Activated B cell treated with CpG ODN at 0.5 μM for 24 hours (primary cell): ENCODE measurements at places on chromosomes 5 and 9. TPM values are rescaled to one million over a fixed set of nuclear protein-coding genes. Genes with fewer than 3 reads are reported as not detected.

Gene GRM6
- not detected in 2 replicates for total RNA-seq

- no peak for DNase-seq
Measured at GRCh38 chr5:151162776-151163175, 5.2 kb upstream of the ANXA6 start.

DNA sequence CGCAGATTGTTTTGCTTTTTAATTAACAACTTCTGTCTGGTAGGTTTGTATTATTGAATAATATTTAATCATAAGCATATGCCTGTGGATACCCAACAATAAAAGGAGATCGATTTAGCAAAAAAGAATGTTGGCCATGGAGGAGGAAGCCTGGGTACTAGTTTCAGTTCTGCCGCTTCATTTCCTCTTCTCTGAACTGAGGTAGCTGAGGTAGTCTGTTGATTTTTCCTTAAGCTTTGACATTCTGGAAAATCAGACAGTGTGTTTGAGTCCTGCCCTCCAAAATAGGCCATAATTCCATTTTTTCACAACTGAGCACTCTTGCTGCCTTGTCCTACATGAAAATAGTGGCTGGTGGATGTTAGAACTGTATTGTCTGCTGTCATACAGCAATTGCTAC, 6.0 kb upstream of the GPR21 start:
- no peak for DNase-seq

DNA sequence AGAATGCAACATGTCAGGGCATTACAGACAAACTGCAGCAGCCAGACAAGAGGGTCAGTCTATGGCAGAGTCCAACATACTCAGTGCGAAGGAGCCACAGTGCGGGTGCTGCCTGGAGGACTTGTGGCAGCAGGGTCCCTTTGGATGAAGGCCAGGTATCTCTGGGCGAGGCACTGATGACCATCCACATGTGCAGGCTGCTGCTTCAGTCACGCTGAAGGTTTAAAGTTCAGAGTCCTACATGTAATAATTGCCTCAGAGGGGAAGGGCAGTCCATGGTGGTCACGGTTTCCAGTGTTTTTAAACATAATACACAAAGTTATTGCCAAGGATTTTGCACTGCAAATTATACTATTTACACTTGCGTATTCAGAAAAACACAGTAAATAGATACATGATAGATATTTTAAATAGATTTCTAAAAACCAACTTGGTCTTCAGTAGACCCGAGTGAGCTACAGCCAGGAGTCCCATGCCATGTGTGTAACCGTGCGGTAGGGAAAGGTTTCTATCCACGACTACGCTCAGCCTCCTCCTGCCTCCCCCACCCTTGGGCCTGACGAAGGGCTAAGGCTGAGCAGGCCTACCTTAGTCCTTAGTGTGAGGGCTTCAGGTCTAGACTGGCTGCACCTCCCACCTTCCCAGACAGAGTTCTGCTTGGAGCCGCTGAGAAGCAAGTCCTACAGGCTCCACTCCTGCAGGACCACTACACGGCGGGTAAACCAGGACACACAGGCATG, 76.2 kb downstream of the GPR21 start:
- DNase-seq, result no peak

DNA sequence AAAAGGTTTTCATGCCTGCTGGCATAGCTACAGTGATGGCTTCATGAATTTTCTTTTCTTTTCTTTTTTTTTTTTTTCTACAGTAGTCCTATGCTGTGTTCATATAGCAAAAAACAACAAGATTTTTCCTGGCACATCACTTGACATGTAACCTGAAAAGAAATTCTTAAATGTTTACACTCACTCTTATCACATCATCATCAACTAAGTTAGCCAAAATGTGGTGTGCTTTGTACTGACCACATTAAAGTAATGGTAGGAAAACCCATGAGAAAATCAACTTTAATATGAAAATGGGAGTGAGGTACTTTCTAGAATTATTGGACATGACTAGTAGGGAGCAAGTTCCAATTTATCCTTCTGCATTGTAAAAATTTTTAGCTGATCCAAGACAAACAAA, 146.7 kb downstream of the SSBP2 start:
- DNase-seq, result no peak

DNA sequence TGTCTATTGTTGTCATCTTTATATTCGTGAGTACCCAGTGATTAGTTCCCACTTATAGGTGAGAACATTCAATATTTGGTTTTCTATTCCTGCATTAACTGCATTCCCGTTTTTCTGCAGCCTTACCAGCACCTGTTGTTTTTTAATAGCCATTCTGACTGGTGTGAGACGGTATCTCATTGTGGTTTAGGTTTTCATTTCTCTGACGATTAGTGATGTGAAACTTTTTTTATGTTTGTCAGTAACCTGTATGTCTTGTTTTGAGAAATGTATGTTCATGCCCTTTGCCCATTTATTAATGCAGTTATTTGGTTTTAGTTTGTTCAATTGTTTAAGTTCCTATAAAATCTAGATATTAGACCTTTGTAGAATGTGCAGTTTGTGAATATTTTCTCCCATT, 546.0 kb upstream of the RORB start:
- DNase-seq, result no peak

Gene NRG2
- 0.07 TPM in 1 of 2 replicates, not detected in the other for total RNA-seq

DNA sequence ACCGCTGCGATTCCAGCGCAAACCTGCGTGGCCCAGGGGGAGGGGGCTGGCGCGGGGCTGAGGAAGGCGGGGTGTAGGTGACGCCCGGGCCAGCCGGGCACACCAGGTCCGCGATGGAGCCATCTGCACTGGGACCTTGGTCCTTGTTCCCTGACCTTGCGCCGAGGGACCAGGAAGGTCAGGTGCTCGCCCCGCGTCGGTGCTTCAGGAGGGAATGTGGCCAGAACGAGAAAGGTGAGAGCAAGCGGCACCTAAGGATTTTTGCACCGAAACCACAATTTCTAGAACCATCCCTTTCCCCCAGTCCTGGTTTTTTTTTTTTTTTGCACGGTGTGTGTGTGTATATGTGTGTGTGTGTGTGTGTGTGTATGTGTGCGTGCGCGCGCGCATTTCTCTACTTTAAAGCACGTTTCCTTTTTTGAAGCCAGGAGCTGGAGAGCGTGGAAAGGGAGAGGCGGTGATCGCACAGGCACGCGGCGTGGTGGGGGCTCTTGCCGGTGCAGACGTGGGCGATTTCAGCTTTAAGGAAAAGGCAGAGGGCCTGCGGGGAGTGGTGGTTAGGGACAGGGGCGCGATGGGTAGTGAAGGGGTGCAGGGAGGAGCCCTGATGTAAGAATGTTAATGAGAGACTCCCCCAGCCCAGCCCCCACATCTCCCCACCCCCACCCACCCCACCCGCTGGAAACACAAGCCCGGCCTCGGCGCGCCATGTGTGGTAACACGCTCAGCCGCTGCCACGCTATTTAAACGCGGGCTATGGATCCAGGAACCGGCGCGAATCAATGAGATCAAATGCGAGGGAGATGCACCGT, at the start of gene NPR3:
NPR3 (plus strand) TSS at position 772 of the 812 bp plus-strand sequence. CDS start 456 bp downstream, outside the sequence.
- no peak for DNase-seq

DNA sequence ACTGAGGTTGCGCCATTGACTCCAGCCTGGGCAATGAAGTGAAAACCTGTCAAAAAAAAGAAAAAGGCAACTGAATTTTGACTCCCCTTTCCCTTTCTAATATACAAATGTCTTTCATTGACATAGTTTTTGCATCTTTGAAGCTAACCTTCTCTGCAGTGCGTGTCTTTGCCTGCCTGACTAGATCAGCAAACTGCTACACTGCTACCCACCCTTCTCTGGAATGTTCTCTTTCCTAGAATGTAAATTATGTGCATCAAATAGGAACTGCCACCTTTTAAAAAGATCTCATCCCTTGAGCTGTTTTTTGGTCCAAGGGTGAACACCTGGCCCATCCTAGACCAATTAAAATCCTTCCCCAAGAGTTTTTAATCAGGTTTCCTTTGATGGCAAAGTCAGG, 127.6 kb downstream of the SLC28A3 start:
- no peak for DNase-seq

DNA sequence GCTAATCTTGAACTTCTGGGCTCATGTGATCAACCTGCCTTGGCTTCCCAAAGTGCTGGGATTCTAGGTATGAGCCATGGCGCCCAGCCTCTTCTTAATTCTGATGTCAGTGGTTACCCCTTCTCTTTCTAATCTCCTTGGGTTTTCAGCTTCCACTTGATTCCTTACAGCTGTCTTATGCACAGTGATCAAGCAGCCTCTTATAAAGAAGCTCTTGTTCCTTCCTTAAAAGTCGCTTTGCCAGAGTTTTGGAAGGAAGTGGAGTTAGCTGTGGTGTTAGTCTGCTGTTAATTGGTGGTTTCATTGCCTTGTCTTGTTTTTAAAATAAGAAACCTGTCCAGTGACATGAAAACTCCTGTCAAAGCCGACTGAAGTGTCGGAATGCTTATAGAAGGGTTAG, 128.1 kb upstream of the CACNA1B start:
- no peak for DNase-seq

Gene FOXD4L5
- 0.49 and 0.75 TPM in 2 replicates for total RNA-seq

DNA sequence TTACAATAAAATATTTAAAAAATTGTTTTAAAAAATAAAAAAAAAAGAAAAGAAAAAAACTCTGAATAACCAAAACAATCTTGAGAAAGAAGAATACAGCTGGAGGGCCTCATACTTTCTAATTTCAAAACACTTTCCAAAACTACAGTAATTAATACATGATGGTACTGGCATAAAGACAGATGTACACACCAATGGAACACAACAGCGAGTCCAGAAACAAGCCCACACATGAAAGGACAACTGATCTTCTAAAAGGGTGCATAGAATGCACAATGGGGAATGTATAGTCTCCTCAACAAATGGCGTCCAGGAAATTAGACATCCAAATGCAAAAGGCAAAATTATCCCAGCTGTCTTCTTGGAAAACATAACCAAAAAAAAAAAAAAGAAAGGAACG, 99.6 kb downstream of the LURAP1L start:
- no peak for DNase-seq

- DNase-seq, result no peak
Measured at GRCh38 chr9:135670721-135671590, 7.8 kb downstream of the LCN9 start.

Gene PTGER4
- 66.3 and 73.3 TPM in 2 replicates for total RNA-seq

GRCh38 chr5:178230879-178231538, 1.6 kb downstream of the PHYKPL start:
- no peak for DNase-seq

- no peak for DNase-seq
Measured at GRCh38 chr5:149747141-149747832, 17.2 kb downstream of the PPARGC1B start.

- no peak for DNase-seq
Measured at GRCh38 chr5:61020415-61020814, 75.4 kb downstream of the NDUFAF2 start.

DNA sequence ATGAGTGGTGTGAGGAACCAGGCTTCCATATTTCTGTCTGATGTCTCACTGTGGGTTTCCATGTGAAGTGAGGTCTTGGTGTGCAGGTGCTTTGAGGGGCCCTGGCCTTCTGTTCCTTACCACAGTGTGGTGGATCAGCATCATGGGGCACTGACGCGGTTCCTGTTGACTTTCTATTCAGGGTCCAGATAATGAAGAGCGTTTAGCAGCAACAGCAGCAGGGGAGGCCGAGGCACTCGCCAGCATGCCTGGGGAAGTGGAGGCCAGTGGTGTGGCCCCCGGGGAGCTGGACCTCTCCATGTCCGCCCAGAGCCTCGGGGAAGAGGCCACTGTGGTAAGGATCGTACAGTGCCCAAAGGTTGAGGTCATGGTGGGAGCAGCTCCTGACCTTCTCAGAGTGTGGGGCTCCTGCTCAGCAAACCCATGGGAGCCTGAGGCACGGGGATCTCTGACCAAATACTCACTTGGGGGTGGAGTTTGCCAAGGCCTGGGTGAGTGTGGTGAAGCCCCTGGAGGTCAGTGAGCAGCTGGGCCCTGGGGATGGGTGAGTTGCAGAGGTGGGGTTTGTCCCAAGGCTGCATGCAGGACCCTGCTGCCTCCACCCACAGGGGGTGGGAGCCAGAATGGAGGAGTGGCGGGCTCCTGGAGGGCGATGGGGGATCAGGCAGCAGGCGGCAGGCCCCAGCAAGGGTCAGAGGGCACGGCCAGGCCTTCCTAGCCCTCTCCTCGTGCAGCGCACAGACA, 61.2 kb downstream of the COL15A1 start:
- DNase-seq, result no peak

GRCh38 chr9:14278291-14278721, 35.6 kb downstream of the NFIB start:
- DNase-seq, result no peak

- no peak for DNase-seq
Measured at GRCh38 chr5:56871777-56872176, 37.6 kb upstream of the SETD9 start.

Gene IL5
- total RNA-seq, result not detected in 2 replicates

Gene SPATA6L
- 0.53 TPM in 1 of 2 replicates, not detected in the other for total RNA-seq

DNA sequence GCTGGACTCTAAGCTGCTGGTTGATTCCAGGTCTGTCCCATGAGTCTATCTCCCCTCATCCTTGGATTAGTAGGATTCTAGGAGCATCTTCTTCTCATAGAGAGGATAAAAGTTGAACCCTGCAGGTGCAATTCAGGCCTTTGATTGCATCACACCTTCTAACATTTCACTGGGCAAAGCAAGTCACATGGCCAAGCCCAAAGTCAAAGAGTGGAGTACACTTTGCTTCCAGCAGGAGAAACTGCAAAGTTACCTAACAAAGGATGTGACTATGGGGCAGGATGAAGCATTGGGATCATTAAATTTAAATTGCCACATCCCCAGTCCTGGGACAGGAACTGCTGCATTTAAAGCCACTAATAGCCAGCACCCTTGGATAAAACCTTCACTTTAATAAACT, 51.0 kb upstream of the EGFLAM start:
- DNase-seq, result no peak

DNA sequence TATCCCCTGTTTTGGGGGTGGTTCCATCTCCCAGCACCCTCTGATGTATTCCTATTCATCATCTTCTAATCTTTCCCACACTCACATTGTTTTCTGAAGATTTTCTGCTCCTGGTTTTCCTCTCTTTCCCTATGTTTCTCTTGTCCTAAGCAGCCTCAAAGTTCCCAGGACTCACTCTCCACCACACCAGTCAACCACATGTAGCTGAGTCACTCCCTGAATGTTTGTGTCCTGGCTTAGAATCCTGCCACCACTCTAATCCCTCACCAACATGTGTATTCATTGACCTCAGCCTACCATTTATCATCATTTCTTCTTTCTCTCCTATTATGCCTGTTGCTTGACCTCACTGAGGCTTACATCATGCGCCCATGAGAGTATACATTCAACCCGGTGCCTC, 282.4 kb upstream of the ADAMTS16 start:
- DNase-seq, result no peak

DNA sequence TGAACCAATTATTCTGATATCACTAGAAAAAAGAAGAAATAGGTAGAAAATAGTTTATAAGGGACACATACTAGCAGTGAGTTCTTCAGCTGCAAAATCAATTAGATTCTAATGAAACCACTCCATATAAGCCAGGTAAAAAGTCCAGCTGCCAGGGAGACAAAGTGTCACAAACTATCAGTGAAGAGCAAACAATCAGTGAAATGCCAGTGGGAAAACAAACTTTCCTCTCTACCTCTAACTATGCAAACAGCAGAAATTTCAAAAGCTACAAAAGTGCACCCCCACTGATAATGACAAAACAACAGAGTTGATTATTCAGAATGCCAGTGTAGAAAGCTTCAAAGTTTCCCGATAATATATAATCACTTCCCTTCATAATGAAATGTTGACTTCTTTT, 637.2 kb upstream of the ITGA1 start:
- no peak for DNase-seq

GRCh38 chr5:3698412-3698811, 102.8 kb downstream of the IRX1 start:
- no peak for DNase-seq

GRCh38 chr9:98081477-98082219, 25.1 kb downstream of the NANS start:
- no peak for DNase-seq
